ENCODE measurements at places on chromosomes 1 and 21. TPM values are rescaled to one million over a fixed set of nuclear protein-coding genes. Genes with fewer than 3 reads are reported as not detected.
A peak's percentile ranks its signal among the peaks of the same experiment; 100 is the strongest.

FAM131C gene
- total RNA-seq, result not detected

DNA sequence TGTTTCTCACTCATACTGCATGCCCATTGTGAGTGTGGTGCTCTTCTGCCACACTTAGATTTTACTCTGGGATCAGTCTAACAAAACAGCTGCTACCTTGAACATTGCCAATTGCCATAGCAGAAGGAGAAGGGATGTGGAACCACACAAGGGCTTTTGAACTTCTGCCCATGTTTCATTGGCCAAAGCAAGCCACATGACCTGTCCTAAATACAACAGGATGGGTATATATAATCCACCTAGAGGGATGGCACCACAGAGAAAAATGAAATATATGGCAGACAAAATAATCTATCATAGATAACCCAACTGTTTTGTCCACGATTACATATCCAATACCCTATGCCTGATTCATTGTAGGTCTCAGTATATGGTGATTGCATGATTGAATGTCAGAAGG is 26.3 kb downstream of the PDE4B start:
- no peak for DNase-seq

- DNase-seq, result no peak
These were observed 94.1 kb downstream of the ADGRL2 start for GRCh38 chr1:81894867-81895266.

UTS2 gene
- total RNA-seq, result not detected

DNA sequence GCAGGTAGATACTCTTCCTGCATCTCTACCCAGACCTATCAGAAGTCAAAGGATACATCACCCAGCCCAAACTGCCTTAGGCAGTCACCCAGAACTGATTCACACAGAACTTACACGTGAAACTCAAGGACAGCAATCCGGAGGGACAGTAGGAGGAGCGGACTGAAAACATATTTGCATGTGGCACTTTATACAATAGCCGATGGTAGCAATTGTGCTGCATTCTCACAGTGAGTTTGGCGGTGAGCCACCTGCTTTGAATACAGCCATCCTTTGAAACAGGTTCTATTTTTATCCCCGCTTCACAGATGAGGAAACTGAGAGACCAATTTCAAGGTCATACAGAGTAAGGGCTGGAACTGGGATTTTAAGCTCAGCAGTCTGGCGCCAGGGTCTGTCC is 69.5 kb downstream of the EDEM3 start:
- peak; percentile 45 for DNase-seq

NMNAT2 gene
- 0.22 TPM for total RNA-seq

GRCh38 chr1:203930342-203930741 is 68.9 kb downstream of the SNRPE start:
- peak; percentile 25 for DNase-seq

DNA sequence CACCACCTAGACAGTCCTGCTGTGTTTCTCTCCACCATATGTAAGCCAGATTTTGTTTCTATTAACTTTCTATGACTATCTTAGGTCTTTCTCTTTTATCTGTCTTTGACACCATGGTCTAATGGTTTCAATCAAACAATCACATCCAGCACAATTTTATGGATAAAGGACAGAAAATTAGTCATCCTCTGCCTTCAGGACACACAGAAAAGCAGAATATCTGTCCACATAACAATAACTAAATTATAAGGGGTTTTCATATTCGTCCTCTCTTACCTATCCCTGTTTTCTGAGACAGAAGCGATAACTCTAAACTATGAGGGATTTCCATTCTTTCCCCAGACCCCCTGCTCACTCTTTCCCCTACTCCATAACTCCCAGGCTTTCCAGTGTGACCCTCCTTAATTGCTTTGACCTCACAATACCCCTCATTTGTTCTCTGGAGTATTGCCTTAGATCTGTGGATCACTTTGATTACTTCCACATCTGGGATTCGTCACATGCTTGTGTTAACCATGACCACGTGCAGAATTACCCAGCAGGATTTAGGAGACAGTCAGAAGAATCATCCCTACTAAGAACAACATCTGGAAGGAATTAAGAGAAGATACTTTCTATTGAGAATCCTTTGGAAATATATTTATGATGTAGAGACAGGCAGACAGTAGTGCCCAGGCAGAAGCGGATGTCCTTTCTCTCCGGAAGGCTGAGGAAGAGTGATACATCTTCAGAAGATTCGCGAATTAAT is 108.2 kb upstream of the GREM2 start:
- no peak for DNase-seq

B3GALT2 gene
- total RNA-seq, result 3.7 TPM

ERI3 gene
- total RNA-seq, result 31.9 TPM

GRCh38 chr1:31434101-31434871 is 21.3 kb downstream of the SERINC2 start:
- DNase-seq, result no peak

TCHHL1 gene
- not detected for total RNA-seq

KRTAP19-1 gene
- not detected for total RNA-seq

UCK2 gene
- 50.8 TPM for total RNA-seq

- DNase-seq, result no peak
These were observed 119.1 kb downstream of the ACTL8 start for GRCh38 chr1:17874231-17874630.

GRCh38 chr1:30472009-30472408 is 251.4 kb downstream of the MATN1 start:
- DNase-seq, result no peak

DNA sequence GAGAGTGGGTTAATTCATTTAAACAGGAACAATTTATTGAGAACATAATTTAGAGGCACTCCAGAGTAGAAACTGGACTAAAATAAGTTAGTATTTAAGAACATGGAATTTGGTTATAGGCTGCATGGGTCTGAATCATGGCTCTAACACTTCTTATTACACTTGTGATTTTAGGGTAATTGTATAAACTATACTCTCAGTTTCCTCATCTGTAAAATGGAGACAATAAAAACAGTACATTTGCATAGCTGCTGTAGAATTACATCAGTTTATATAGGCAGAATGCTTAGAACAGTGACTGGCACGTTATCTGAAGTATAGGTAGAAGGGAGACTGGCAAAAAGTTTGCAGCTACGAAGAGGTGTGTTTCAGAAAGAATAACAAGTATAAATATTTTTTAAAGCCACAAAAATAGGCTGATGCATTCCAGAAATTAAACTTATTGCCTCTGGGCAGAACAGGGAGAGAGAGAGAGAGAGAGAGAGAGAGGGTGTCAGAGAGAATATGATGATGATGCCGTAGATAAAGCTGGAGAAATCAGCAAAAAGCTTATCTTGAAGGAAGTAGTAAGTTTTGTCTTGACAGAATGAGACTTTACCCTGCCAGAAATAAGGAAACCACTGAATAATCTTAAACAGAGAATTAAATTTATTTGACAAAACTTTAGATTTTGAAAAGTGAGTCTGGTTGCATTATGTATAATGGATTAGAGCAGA is 8.1 kb upstream of the OR6K3 start:
- no peak for DNase-seq

- DNase-seq, result no peak
These were observed 27.4 kb downstream of the VANGL1 start for GRCh38 chr1:115669002-115669673.

DNA sequence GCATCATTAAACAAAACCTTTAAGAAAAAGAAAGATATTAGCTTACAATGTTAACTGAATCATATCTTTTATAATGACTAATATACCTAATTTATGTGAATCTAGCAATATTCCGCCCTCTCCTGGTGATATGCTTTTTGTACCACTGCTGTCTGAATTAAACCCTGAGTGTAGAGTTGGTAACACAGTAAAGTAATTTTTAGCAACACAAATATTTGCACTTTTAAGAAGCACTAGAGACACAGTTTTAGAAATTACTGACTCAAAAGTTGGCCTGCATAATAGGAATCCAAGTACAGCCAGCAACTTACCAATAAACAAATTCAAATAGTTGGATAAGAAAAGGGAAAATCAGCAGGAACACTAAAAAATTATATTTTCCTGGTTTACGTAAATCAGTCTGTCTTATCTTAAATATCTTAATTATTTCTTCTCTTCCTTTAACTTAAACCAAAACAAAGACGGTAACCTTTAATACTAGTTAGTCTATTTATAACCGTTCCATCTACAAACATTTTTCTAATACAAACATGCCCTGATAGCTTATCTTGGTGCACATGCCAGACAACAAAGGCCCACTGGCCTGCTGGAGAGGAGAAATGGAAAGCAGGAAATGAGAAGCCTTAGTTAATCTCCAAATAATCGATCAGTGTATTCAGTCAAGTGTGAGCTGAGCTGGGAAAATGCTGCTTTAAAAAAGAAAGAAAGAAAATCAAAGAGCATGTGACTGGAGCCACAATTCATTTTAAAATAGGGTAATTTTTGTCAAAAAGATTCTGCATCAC is 246.0 kb downstream of the RERE start:
- peak; percentile 69 for DNase-seq

GRCh38 chr1:3451994-3452865 is 2.2 kb upstream of the ARHGEF16 start:
- DNase-seq, result no peak

FLG gene
- not detected for total RNA-seq

DNA sequence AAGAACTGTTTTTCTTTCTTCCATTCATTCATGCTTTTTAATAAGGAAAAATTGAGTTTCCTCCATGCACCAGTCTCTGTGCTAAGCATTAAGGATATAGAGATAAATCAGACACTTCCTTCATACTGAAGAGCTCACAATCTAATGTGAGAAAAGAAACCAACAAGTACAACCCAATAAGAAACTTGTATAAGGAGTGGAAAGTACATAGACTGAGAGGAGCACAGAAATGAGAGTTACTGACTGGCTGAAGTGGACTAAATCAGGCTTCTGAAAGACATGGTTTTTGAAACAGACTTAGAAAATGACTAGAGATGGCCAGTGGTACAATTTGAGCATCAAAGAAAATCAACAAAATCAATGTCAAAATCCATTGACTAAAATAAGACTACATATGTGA is 524.4 kb downstream of the PLPP3 start:
- no peak for DNase-seq

SPRR2B gene
- total RNA-seq, result not detected

GRCh38 chr1:30511563-30511962 is 211.8 kb downstream of the MATN1 start:
- no peak for DNase-seq

C4BPB gene
- not detected for total RNA-seq

S100A5 gene
- total RNA-seq, result not detected

CMPK1 gene
- 80.2 TPM for total RNA-seq

- DNase-seq, result no peak
These were observed 138.3 kb downstream of the FOXD2 start for GRCh38 chr1:47575855-47576757.

GRCh38 chr1:210715072-210715471 is 386.4 kb downstream of the HHAT start:
- no peak for DNase-seq

GRCh38 chr1:230025686-230026085 is 41.4 kb upstream of the GALNT2 start:
- no peak for DNase-seq

DNA sequence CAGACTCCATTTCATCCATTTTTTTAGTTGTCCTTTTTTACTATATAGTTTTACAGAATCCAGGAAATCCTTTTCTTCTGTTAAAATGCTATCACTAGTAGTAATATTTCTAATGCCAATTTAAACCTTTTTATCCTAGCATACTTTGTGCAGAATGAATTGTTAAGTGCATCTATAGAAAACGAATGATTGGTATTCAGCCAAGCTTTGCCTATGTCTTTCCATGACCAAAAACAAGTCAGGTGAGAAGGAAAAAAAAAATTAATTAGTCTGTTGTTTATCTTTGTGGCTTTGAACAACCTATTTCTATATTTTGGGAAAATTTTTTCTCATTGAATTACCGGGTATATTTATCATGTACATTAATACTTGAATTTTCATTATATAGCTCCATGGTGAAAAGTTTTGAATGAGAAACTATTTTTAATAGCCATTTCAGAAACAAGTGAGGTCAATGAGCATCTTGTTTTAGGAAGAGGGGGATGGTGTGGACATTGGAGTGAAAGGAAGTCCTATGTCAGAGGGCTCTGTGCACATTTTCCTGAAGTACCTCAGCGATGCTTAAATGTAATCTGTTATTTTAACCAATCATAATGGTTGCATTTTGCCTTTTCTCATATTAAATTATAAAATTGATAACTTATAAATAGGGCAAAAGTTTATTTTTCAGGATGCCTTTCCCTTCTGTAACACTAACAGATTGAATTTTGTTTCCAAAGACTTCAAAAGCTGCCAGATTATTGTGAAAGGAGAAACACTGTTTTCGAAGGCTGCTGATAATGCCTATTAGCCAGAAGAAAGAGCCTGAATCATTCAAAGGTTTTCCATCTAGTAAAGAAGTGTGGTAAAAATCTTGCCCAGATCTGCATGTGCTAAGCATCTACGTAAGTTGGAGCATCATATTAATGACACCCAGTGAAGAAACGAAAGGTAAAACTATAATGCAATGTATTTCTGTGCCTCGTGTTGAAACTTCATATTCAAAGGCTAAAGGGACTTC is 73.8 kb upstream of the S1PR1 start:
- peak; percentile 99 for DNase-seq

DNA sequence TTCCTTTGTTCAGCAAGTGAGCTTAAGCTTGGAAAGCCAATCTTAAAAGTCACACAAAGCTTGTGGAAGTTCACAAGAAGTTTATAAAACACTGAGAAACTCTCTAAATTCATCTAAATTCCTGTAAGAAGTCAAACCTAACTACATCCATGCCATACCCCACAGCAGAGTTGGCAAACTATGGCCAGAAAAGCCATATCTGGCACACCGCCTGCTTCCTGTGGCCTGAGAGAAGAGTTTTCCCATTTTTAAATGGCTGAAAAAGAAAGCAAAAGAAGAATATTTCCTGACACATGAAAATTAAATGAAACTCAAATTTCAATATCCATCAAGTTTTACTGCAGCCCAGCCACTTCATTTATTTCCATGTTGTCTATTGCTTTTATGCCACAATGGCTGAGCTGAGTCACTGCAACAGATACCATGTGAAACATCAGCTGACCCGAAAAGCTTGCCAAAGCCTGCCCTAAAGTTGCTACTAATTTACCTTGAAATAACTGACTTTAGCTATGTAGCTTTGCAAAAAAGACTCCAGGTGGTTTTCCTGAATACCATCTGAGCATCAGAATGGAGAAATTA is 237.1 kb downstream of the SLC45A1 start:
- DNase-seq, result peak; percentile 86

AMY1A gene
- not detected for total RNA-seq

- DNase-seq, result no peak
These were observed 72.6 kb downstream of the TPR start for GRCh38 chr1:186302381-186302920.

CD247 gene
- not detected for total RNA-seq

- DNase-seq, result no peak
These were observed 2.9 kb upstream of the OR2T12 start for GRCh38 chr1:248306103-248306502.

APCS gene
- not detected for total RNA-seq

DNA sequence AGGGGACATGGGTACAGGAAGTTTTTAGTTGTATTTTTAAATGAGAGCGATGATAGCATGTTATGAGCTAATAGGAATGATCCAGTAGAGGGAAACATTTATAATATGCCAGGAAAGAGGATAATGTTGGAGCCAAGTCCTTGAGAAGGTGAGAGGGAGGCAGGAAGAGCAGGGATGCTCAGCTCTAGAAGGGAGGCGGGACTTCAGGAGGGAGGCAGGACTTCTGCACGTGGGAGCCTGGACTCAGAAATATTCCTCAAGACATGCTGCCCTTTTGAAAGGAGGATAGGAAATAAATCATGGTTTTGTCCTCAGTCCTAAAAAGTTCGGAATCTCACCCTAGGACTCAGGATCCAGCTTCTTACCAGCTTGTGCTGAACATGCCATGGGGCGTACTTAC is 5.9 kb downstream of the ADARB1 start:
- no peak for DNase-seq

C1orf53 gene
- total RNA-seq, result 3.4 TPM

OLIG2 gene
- not detected for total RNA-seq

Data from lung microvascular endothelial cell (primary cell).